ENCODE measurements at places on chromosomes 4 and X.
A peak's percentile ranks its signal among the peaks of the same experiment; 100 is the strongest.

DNA sequence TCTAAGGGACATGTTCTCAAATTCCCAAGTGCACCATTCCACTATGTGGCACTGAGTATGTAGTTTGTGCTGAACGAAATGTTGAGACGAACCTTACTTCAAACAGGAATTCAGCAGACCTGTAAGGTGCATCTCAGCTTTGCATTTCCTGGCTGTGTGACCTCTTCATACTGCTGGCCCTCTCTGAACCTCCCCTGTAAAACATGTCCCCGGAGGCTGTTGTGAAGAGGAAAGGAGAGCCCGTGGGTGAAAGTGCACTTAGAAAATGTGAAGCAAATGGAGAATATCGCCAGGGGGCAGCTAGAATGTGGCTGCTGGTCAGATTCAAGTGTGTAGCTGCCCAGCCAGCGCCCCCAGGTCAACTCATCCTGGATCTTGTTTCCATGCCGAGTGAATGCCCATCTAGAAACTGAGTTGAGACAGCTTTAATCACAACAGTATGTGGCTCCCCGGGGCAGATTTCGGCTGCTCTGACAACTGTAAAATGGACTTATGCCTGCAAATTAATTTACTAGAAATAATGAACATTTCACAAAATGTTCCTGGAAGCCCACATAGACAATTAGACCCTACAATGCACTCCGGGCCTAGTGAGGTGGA lies 263.3 kb downstream of the EVC2 start:
- no peak for DNase-seq

- DNase-seq: no peak
These were observed 22.3 kb downstream of the AMOT start for GRCh38 chrX:112818114-112819007.

GRCh38 chr4:152327606-152328453 lies 208.1 kb downstream of the FBXW7 start:
- no peak for DNase-seq

- no peak for DNase-seq
These were observed 28.0 kb downstream of the RIPPLY1 start for GRCh38 chrX:106875151-106875550.

DNA sequence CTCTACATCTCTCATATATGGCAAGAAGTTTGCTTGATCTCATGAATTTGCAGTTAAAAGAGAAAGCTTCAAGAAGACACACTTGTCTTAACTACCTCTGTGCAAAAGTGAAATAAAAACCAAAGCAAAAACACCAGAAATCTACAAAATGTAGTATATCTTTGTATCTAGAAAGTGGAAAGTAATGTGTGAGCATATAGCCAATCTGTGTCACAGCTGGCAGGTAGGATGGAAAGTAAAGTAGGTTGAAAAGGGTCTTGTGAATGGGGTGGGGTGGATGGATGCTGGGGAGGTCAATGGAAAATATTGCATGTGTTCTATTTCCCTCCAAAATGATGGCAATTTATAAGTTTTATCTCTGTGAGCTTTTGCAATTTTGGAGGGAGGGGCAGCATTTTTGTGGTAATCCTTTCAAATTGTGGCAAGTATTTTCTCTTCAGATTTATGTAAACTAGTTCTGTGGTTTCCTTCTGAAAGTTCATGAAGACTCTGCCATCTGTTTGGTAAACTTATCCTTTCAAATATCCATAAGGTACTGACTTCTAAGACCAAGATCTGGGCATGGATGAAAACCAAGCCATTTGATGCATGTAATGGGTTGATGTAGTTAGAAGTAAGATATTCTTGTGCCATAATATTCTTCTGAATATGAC lies 215.9 kb upstream of the GIMD1 start:
- no peak for DNase-seq

GRCh38 chr4:175369087-175369486 lies 443.0 kb downstream of the GPM6A start:
- no peak for DNase-seq

GRCh38 chr4:26724534-26724933 lies 136.1 kb upstream of the STIM2 start:
- DNase-seq: peak; percentile 39

GRCh38 chr4:54607067-54607466 lies 50.7 kb upstream of the KIT start:
- no peak for DNase-seq

GRCh38 chr4:70691661-70692060 lies 3.3 kb downstream of the UTP3 start:
- no peak for DNase-seq

GRCh38 chr4:70703619-70704214 lies 15.4 kb downstream of the UTP3 start:
- DNase-seq: no peak

GRCh38 chrX:125769628-125770027 lies 396.5 kb downstream of the DCAF12L2 start:
- DNase-seq: no peak

DNA sequence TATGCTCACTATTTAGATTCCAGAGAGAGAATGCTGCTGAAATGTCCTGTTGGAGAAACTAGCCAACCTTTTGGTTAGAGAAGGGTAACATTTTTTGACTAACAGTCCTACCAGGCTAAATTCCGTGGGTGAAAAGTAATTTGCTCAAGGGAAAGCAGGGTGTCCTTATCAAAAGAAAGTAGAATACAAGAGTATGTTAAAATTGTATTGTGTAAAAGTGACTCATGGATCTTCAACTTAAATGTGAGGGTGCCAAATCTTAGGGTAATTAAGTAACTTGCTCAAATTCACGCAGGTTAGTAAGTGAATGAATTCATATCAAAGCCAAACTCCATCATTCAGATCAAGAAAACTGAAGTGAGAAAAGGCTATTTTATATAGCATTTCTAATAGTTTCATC lies 81.7 kb downstream of the PCDH7 start:
- no peak for DNase-seq

DNA sequence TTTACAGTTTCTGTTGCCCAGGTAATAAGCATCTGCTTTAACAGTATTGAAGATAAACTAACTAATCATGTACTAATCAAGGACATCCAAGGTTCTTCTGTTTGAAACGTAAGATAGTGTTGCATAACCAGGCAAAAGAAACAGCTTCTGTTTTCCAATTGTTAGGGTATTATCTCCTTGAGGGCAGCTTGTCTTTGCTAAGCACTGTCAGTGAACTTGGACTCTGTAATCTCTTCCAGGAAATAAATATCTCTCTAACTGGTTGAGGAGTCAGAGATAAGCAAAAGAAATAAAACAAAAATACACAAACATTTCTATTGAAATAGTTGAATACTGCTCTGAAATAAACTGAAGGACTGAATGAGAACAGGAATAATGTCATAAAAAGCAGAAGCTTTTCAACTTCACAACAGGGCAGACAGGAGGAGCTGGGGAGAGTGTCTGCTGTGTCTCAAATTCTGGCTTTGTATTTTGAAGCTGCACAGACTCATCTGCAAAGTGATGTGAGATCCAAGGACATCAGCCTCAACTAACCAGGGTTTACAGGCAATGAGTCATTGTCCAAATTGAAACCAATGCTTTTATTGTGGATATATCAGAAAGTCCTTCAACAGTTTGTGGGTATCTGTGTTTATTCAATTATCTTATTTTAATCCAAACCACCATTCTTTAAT lies 1253.0 kb upstream of the PCDH7 start:
- DNase-seq: no peak

- DNase-seq: no peak
These were observed 81.5 kb downstream of the ZNF674 start for GRCh38 chrX:46463682-46464081.

- DNase-seq: no peak
These were observed 78.9 kb upstream of the UNC5C start for GRCh38 chr4:95627709-95628108.

Data from Jurkat, Clone E6-1 (cell line).